ENCODE measurements at places on chromosomes 3 and 15.

GRCh38 chr15:60722328-60723112 lies 243.6 kb upstream of the ICE2 start:
- DNase-seq = no peak

DNA sequence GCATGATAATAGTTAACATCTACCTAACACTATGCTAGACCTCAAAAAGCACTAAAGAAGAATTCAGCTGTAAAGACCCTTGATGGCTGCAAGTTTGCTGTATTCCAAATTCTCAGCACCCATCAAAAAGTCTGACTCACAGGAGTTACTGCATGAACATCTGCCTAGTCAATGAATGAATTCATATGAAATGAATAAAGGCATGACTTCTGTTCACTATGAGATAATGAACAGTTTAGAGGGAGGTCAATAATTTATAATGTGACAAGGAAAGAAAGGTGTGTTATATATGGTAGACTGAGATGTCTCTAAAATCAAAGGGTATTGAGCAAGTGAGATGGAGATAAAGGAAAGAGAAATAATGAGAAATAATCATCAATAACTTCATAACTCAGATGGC lies 508.2 kb upstream of the TGFBR2 start:
- DNase-seq = no peak

GRCh38 chr3:113560831-113561623 lies 28.7 kb downstream of the SIDT1 start:
- DNase-seq = no peak

DNA sequence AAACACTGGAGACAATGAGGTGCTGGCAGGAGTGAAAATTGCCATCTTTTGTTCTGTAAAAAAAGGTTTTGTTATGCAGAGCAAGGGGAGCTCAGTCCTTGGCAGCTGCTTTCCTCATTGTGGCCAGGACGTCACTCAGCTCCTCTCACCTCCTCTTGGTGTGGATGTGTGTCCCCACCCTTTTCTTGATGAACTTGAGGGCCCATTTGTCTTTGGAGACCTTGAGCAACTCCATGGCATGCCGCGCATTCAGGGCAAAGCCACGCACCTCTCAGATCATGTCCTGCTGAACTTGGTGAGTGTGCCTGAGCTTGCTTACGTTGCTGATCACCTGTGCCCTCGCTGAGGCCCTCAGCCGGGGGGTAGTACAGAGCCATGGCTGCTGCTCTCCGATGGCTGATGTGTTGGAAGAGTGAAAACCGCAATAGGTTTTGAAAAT lies 24.5 kb upstream of the BDH1 start:
- DNase-seq = no peak
